ENCODE measurements at places on chromosomes 5 and 9. TPM values are rescaled to one million over a fixed set of nuclear protein-coding genes. Genes with fewer than 3 reads are reported as not detected.

- no peak overlapping the region for H3K27ac ChIP-seq
- 0 out of 2 replicates have a peak, but pooled peaks cover 2% of the 10 kb centered on the region for H3K27me3 ChIP-seq
- no peak overlapping the region for H3K4me3 ChIP-seq
- H3K4me1 ChIP-seq, result no peaks in the 10 kb centered on the region
Measured at GRCh38 chr9:20028849-20029231, 240.0 kb upstream of the SLC24A2 start.

- no peaks in the 10 kb centered on the region for H3K36me3 ChIP-seq
- H3K4me3 ChIP-seq, result no peak overlapping the region
- no peak for DNase-seq
- H3K27ac ChIP-seq, result no peak overlapping the region
- no peaks in the 10 kb centered on the region for H3K4me1 ChIP-seq
- H3K27me3 ChIP-seq, result 0 out of 2 replicates have a peak, but pooled peaks cover 6% of the 10 kb centered on the region
Measured at GRCh38 chr5:128196791-128197190, 113.2 kb downstream of the SLC12A2 start.

DNA sequence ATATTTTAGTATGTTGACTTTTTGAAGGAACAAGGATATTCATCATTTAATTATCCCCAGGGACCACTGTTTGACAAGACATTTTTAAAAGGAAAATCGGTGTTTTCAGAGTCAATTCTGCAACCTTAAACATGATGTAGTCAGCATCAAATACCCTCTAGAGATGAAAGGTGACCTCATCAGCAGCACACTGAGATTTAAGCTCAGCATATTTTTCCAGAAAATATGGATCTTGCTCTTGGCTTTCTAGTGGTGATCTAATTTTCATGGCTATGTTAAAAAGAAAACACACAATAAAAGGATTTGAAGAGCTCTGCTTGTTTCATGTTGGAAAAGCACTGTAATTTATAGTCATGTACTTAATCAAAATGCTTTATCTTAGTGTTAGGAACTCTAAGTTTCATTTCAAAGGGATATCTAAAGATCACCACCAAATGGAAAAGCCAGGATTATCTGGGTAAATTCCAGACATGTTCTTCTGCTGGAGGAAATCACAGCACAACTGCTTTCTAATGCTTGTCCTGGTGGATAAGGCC is 487.2 kb downstream of the ENC1 start:
- no peak overlapping the region for H3K27ac ChIP-seq
- peaks cover 21% of the 10 kb centered on the region for H3K4me1 ChIP-seq
- H3K36me3 ChIP-seq, result no peaks in the 10 kb centered on the region
- H3K27me3 ChIP-seq, result no peaks in the 10 kb centered on the region
- no peak for DNase-seq

Gene IARS1
- 343 TPM for total RNA-seq
